ENCODE measurements at places on chromosomes 2 and 18.

DNA sequence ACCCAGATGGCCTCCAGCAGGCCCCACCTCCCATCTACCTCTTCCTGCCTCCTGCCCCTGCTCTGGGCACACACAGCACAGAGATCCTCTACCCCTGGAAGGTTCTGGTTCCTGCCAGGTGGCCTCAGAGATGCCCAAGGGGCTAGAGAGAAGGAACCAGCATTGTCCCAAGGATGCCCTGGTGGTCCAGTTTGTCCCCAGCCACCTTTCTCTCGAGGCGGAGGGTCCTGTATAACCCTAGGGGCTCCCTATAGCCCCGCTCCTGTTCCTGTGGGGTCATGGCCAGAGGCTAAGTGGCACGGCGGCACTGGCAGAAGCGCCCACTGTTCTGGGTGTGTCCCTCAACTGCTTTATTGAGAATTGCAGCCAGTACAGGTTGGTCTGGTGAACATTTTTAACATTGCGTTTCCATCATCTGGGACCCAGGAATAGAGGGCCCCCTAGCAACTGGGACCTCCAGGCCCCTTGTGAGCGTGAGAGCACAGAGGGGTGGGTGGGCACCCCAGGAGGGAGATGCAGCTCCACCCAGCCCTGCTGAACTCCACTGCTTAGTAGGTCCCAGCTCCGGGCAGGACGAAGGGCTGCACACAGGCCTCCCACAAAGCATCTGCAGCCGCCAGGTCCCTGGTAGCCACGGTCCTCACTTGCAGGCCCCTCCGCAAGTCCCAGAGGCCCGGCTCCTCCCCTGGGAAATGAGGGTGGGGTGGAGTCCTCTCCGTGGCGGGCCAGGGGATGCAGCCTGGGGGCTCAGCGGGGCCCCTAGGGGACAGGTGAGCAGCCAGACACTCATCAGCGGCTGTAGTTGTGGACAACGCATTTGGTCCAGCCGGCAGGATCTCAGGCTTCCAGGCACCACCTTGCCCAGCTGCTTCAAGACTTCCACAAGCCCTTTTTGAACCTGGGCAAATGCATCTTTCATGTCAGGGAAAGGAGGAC lies 33.1 kb downstream of the GPC1 start:
- no peak for DNase-seq

- no peak for DNase-seq
These were observed 35.2 kb upstream of the TEX51 start for GRCh38 chr2:126863336-126864015.

DNA sequence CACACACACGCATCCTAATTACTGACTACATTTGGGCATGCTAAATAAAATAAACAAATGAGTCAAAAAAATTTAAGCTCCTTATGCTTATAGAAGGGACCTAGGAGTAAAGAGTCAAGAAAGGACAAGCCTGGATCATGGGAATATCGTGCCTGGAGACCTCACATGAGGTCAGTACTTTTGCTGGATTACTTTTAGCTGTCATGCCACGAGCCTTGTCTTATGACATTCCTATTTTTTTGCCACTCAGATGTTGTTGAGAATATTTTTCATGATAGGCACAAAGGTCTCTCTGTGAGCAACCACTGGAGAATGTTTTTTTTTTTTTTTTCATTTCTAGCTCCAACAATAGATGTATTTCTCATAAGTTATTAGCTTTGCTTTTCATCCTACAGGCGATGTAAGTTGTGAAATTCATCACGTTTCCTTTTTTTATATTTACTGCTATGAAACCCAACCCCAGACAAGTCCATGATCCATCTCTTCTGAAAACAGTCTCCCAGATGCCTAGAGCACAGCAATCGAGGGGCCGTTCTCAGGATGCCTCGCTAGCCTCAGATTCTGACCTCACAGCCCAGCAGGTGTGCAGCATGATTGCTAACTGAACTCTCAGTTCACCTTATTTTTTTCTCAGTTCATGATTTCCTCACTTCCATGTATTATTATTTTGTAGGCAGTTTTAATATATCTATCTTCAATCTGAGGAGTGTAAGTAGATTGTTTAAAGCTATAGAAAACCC lies 464.5 kb downstream of the IRS1 start:
- no peak for DNase-seq

- no peak for DNase-seq
These were observed 294.2 kb downstream of the CCDC85A start for GRCh38 chr2:56478027-56478426.

DNA sequence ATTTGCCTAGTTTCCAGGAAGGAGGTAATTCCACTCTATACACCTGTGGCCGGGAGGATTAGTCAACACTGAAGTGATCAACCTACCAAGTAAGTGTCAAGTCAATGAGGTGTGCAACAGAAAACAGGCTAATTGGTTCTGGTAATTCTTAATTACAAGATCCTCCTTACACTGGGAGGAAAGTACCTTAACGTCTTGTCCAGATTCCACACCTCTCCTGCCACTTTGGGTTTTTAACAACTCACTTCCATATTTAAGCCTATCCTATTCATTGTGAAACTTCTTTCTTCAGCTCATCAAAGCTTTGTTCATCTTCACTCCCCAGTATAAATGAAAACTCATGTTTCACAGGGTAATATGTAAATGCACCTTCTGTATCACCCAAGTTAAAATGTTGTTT lies 22.0 kb upstream of the MAP4K4 start:
- no peak for DNase-seq

DNA sequence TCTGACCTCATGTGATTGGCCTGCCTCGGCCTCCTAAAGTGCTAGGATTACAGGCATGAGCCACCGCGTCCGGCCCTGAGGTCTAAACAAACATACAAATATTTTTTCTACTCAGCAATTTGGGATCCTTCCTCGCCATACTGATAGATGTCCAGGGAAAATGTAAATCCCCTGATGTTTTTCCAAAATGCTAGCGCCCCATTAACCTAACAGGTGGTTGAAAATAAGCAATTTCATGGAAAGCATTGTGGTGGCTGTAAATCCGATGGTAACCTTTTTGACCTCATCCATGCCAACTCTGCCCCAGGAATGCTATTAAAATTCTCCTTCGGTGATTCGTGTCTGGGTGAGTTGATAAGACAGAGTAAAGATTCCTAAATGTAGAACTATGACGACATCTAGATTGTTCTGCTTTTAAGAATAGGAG lies 19.3 kb downstream of the GEMIN6 start:
- DNase-seq = no peak
